NCI-H1436 (cell line): ENCODE measurements at places on chromosomes 2 and 18.

- DNase-seq: no peak
Measured at GRCh38 chr2:235920216-235920865, 247.8 kb downstream of the GBX2 start.

- peak; percentile 30 for DNase-seq
Measured at GRCh38 chr2:58634653-58635370, 393.7 kb upstream of the FANCL start.

DNA sequence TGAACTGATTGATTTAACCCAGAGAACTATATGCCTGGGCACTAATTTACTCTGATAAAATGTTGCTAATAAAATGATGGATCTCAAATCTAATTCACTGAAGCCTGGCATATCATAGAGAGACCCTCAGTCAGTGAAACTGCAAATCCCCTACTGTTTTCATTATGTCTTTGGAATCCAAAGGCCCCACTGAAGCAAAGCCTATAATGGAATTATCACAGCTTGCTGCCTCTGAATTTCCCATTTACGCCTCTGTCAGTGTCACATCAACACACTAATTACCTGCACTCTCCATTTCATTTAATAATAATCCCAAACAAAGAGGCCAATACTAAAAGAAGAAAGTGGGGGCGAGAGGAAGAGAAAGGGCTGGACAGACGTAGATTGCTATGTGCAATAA is 470.9 kb downstream of the MBD2 start:
- DNase-seq: no peak

- DNase-seq: no peak
Measured at GRCh38 chr2:59726228-59727120, 827.0 kb downstream of the BCL11A start.

- no peak for DNase-seq
Measured at GRCh38 chr2:190318931-190319554, 583 bp downstream of the HIBCH start.

- DNase-seq: no peak
Measured at GRCh38 chr2:120883607-120884440, 148.2 kb downstream of the GLI2 start.

DNA sequence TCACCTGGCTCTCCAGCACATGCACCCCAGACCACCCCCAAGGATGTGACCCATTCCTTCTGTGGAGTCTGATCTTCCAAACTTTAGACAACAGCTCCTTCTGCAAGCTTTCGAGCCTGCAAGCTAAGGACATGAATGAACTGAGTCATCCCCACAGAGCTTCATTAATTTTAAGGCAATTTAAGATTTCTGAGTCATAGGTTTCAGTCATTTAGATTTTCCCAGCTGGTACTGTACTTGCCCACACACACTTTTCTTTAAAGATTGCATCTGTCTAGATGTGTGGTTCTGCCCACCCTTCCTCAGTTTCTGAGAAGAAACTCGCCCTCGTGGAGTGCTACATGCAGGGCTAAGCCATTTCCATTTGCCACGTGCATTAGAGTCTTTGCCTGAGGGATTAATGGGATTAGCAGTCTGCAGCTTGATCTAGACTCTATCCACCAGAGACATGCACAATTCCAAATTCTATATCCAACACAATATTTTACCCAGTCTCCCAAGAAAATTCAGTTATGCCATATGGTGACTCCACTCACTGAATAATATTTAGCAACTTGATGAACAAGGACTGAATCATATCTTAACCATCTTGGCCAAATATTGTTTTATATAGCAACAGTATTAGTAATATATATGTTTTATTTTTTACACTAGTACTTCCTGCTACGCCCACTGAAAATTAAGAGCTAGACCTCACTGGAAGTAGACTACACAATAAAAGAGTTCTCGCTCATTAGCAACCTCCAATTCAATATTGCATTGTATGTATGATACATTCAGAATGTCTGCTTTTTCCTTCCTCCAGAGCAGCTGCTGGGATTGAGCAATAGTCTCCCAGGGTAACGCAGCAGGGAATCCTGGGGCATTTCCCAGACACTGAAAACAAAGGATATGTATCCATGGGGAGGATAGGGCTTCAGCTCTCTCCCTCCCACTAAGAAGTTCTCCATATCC is 14.3 kb upstream of the TRIB2 start:
- no peak for DNase-seq

DNA sequence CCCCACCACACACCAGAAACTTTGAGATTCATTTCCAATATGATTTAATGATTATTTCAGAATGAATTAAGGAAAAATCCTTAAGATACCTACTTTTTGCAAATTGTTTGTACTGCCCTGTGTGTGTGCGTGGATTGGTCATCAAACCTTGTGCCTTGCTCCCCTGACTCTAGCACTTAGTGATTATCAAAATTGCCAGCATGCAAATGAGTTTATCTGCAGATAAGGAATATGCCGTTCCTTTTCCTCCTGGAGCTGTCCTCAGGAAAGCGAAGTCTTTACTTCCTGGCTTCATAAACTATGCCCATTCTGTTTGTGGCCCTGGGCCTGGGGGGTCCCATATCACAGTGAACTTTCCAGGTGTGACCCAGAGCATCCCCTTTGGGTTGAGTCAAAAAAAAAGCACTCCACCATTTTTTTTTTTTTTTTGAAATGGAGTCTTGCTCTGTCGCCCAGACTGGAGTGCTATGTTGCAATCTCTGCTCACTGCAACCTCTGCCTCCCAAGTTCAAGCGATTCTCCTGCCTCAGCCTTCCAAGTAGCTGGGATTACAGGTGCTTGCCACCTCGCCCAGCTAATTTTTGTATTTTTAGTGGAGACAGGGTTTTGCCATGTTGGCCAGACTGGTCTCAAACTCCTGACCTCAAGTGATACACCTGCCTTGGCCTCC is 11.4 kb downstream of the CHMP1B start:
- DNase-seq: no peak

DNA sequence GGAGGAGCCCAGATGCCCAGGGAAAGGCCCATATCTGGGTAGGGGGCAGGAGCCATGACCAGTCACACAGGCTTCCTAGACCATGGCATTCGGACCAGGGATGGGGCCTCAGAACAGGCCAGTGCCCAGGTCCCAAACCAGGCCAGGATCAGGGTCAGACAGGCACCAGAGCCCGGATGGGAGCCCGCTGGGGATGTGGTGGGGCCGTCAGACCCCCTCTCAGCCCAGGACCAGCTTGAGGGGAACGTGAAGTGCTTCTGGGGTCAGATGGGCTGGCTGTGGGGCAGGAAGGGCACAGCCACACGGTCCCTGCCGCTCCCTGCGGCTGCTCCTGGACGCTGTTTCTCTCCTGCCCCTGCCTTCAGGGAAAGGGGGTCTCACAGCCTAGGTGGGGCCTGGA is 39.1 kb downstream of the SNED1 start:
- DNase-seq: no peak

GRCh38 chr2:126409850-126410249 is 246.1 kb upstream of the GYPC start:
- no peak for DNase-seq

- no peak for DNase-seq
Measured at GRCh38 chr2:111050701-111051376, 69.9 kb upstream of the BCL2L11 start.

- no peak for DNase-seq
Measured at GRCh38 chr2:16584824-16585540, 80.7 kb downstream of the CYRIA start.

DNA sequence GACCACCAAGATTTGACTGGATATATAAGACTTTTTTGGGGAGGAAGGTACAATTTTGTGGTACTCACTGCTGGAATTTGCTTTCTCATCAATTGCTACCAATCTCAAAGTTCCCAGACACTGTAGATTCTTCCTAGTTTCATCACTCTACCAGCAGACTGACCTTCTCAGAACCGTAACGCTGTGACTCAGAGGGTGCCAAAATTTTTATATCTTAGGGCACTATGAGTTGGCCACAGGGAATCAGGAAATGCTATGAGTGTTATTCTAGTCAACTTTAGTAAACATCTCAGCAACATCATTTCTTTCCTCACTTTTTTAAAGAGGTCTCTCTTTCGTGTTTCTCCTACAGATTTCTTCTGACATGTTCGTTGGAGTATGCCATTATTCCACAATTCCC is 499.0 kb downstream of the TMX3 start:
- DNase-seq: no peak

DNA sequence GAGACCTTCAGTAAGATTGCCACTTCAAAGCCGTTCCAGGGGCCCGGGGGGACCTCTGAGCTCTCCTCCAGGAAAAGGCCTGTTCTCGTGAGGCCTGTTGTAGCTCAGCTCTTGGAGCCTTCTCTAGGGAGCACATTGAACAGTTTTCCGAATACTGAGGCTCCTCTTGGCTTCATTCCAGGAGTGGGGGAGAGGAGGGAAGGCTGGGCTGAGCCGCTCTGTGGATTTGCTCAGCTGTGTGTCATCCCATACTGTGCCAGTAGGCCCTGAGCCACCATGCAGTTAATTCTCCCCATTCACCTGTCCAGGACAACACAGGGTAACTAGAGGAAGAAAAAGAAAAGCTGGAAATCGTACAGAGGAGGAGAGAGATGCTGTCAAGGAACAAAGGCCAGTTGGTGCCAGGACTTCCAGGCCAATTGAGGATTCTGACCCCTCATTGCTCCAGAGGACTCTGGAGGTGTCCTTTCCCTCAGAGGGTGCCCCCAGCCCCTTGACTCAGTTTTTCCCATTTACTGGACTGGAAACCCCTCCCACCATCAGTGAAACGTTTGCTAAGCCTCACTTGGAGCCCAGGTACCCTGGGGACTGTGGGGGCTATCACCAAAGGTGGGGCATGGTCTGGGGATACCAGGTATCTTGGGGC is 41.4 kb downstream of the HS1BP3 start:
- peak; percentile 63 for DNase-seq

DNA sequence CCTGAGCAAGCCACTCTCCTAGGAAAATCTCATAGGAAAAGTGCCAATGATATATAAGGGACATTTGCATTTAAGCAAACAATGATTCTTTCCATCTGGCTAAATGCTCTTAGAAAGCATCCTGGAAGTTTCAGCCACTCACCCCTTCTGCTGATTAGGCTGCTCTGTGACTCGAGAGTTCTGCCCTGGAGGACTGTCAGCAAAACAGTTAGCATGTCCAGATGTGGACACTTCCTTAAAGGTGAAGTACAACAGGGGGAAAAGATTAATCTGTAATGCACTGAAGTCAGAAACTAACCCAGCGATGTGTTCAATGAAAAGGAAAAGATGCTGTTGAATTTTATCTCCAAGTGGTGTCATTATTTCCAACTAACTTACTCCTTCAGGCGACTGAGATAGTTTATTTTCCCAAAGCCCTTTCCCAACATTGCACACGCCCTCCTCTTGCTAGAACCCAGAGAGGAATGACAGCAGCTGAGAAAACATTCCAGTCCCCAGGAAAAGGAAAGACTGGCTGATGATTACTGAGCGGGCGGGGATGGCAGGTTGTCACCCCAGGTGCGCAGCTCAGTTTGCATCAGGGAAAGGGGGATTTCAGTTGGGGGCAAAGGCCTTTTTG is 214.0 kb downstream of the SS18 start:
- DNase-seq: no peak

- no peak for DNase-seq
Measured at GRCh38 chr2:3041246-3041645, 336.4 kb downstream of the EIPR1 start.

GRCh38 chr2:215692387-215693079 is 256.7 kb upstream of the FN1 start:
- DNase-seq: no peak

DNA sequence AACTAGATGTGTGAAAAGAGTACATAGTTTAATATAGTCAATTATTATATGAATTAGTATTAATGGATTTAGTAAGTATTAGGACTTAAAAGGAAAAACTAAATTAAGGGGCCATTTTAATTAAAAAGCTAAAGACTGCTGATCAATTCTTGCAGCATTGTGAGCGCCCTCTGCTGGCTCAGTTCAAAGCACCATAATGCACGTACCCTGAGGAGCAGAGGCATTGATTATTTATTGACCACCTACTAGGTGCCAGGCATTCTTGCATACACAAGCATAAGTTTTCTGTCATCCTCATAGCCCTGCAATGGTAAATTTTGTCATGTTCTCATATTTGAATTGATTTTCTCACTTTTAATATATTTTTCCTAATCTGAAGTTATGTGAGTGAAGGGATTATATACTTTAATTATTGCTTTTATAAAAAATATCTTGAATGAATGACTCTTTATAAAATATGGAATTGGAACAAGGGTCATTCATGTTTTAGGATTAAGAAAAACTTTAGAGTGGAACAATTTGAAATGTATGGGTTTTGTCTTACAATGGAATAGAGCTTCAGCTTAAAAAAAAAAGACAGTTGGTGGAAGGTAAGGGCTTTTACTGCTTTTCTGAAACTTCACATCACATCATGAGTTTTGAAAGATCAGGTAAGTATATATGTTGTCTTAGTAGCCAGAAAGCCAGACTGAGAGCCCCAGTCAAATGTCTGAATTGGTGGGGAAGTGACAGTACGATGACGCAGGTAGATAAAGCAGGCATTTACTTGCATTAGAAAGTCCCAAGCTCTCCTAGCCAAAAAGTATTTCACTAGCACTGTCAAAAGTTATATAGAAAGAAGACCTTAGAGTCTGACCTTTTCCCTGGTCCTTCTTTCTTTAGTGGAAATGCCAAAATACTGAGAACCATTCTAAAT is 9.7 kb downstream of the ITGA4 start:
- DNase-seq: peak; percentile 20

DNA sequence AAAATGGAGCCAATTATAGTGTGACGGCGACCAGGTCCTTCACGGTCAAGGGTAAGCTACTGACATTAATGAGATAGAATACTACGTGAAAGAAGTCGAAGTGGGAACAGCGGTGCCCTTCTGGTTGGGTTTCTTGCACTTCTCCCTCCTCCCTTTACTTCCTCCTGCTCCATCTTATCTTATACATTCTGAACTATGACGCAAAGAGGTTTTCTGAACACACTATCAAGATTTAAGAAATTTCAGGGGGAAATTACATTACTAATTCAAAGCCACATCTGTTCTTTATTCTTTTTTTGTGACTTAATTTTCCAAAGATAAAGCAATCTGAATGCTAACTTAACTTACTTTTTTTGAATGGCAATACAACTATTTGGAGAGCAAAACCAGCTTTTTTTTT is 14.8 kb upstream of the IL18R1 start:
- DNase-seq: no peak

DNA sequence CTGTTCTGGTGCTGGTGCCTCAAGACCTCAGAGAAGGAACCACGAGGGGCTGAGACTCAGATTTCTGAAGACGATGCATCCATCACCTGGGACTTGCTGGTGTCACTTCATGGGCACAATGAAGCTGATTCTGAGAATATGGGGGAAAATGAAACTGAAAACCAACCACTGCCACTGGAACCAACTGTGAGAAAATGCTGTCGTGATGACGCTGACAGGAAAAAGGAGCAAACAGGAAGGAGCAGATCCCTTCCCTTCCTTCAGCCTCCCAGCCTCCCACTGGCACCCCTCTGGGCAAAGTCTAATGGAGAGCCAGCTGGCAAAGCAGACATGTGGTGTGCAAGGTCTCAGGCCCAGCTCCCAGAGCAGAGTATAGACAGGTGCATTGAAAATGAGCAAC is 109.7 kb downstream of the FOXI3 start:
- DNase-seq: no peak
